ENCODE measurements at places on chromosomes 4 and X. TPM values are rescaled to one million over a fixed set of nuclear protein-coding genes. Genes with fewer than 3 reads are reported as not detected.

DNA sequence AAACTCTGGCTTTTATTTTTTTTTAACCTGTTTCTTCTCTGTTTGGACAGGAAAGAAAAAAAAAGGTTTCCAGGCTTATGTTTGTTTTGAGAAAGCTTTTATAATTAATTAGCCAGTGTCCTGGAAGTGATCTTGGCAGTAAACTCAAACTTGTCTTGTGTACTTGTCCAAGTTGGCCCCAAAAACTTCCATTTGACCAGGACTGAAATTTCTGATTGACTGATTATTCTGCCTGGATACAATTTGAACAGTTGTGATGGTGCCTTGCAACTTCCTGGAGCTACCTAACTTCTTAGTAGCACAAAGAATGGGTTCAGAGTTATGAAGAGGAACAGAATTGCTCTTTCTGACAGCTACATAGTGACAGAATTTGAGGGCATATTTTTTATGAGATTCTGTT is 62.0 kb downstream of the SLC4A4 start:
- no peak for DNase-seq

DNA sequence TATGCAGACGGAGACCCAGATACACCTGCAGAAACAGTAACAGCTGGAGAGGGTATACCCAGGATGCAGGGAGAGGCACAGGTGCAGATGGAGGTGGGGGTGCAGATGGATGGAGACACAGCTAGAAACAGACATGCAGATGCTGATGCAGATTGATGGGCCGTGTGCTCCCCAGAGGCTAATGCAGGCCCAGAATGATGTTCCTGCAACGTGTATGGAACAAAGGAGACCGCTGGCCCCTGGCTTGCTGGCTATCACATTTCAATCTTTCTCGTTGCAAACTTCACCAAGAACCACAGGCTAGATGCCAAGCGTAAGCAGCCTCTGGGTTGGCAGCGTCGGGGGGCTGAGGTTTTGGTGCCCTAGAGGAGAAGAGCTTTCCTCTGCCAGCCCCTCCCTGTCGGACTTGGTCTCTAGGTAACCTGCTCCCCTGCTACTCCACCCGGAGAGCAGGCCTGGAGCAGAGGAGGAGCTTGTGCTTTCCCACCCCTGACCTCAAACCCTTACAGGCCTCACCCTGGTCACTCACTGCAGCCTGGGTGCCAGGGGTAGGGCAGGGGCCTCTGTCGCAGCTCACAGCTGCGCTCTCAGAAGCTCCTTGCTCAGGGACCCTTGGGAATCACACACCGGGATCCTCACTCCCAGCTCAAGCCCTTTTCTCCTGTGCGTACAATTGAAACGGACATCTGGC is 69.0 kb upstream of the PSAPL1 start:
- no peak for DNase-seq

- no peak for DNase-seq
Measured at GRCh38 chr4:6408263-6408662, 64.2 kb downstream of the PPP2R2C start.

CT55 gene
- not detected for total RNA-seq

GRCh38 chr4:44070843-44071242 is 377.8 kb downstream of the KCTD8 start:
- DNase-seq, result no peak

EDA gene
- total RNA-seq, result 4.8 TPM

GRCh38 chrX:77917294-77917933 is 6.9 kb downstream of the ATP7A start:
- DNase-seq, result no peak

DNA sequence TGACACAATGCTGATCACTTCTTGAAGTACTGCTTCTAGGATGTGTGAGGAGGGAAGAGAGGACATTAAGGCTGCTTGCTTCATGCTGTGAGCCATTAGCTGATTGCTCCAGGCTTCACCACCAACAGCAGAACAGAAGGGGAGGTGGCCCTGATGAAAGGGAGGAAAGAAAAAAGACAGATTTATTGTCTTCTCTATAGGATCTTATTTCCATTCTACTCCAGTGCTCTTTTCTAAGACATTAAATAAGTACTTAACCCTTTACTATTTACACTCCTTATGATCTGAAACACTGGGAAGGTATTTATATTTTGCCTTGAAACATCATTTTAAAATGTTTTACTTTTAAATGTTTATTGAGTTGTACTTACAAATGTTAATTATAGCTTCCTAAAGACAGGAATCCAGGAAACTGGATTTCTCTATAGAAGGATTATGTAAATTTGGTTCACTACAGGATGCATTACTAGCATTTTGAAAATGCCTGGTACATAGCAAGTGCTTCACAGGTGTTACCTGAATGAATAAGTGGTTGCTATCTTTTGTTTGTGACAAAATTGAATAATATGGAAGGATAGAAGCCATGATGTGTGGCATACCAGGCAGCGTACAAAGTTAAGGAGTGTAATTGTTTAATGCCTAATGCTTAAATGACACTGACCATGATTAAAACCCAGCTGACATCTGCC is 680.9 kb upstream of the ATOH1 start:
- DNase-seq, result no peak

DNA sequence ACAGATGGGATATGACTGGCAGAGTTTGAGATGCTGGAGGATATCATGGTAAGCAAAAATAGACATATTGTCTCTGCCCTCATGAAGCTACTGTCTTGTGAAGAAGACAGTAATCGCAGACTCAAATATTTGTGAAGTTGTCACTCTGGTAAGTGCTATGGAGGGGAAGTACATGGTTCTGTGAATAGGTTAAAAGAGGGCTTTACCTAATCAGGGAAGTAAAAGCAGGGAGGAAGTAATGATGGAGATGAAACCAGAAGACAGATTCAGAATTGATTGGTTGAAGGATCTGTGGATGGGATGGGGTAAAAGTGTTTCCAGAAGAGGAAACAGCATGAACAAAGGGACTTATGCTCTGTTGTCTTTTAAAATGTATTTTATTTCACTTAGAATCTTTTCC is 19.3 kb upstream of the MAGED1 start:
- no peak for DNase-seq

DNA sequence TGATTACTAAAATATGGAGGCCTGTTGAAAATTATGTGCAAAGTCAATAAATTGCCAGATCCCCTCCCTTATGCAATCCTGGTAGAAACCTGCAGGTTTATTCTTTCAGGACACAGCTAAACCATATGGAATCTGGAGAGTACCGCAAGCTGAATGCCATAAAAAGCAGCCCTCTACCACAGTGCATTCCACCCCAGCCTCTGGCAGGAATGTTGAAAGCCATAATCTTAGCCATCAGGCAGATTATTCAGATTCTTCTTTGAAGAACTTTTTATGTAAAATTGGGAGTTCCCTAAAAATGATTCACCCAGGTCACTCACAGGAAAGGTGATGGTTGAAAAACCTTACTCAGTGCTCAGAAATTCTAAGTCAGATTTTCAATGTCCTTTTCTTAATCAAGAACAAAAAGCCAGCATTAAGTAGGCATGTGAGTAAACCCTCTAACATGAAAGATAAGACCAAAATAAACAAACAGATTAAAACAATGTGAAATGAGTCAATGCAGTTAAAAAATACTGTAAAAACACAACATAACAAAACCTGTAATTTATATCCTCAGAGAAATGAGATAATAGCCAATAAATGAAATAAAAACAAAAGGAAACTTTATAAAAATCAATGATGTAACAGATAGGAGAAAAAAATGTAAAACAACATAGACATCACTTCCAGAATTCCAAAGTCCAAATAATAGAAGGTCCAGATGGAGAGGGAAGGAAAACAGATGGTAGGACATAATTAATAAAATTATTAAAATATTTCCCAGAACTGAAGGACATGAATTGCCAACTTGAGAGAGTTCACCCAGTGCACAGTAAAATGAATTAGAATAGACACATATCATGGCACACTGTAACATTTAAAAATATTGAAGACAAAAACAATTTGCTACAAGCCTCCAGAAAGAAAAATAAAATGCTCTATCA is 226.9 kb downstream of the FSTL5 start:
- no peak for DNase-seq

FHDC1 gene
- total RNA-seq, result 4.7 TPM

- no peak for DNase-seq
Measured at GRCh38 chr4:2141022-2141761, 82.1 kb downstream of the NAT8L start.

GRCh38 chr4:145731028-145731427 is 51.1 kb downstream of the C4orf51 start:
- DNase-seq, result no peak

- no peak for DNase-seq
Measured at GRCh38 chrX:17039826-17040225, 93.4 kb downstream of the REPS2 start.

DNA sequence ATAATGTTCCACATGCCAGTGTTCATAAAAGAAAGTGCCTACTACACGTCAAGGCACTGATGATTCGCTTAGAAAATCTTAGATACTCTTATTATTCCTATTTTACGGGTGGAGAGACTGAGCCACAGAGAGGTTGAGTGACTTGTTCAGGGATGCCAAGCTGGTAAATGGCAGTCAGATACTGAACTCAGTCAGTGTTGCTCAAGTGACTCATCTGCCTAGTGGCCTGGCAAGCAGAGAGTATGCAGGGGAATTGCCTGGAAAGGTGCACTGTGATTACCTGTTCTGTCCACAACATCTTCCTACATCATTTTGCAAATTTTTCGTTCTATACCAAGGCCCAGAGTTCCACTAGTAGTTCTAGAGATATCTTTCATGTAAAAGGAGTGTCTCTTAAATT is 68.4 kb downstream of the RAPGEF2 start:
- no peak for DNase-seq

CLRN2 gene
- not detected for total RNA-seq

DNA sequence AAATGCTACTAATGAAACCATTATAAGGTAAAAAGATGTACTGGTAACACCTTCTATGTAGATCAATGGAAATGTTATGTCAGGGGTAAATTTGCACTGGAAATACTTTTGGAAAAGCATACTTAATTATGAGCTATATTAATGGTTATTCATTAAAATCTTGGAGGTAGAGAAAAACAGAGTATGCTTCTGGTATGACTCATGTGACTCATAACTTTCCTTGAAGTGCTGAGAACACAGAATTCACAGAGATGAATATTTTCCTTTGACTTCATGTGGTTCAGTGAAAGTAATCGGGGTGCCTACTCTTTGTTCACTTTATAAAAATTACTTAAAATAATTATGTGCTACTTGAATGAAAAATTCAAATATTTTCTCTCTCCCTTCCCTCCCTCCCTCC is 254.2 kb downstream of the KCTD8 start:
- DNase-seq, result no peak

- no peak for DNase-seq
Measured at GRCh38 chr4:71663780-71664179, 120.1 kb downstream of the GC start.

GRCh38 chrX:71652405-71652804 is 14.9 kb upstream of the LOC101059915 start:
- DNase-seq, result no peak

DNA sequence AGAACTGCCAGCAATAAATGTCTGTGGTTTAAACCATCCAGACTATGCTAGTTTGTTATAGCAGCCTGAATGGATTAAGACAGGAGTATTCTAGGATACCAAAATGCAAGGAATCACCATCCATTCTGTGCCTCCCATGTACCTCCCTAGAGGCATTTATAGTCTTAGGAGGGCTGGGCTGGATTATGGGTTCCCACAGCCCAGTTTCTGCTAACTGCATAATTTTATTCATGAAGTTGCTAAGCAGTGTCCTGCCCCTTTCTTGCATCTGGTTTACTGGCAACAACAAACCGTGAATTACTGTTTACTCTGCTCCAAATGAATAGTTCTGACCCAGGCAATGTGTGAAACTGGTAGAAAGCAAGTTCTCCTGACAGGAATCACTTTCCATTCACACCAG is 67.1 kb upstream of the PRKX start:
- DNase-seq, result no peak

DNA sequence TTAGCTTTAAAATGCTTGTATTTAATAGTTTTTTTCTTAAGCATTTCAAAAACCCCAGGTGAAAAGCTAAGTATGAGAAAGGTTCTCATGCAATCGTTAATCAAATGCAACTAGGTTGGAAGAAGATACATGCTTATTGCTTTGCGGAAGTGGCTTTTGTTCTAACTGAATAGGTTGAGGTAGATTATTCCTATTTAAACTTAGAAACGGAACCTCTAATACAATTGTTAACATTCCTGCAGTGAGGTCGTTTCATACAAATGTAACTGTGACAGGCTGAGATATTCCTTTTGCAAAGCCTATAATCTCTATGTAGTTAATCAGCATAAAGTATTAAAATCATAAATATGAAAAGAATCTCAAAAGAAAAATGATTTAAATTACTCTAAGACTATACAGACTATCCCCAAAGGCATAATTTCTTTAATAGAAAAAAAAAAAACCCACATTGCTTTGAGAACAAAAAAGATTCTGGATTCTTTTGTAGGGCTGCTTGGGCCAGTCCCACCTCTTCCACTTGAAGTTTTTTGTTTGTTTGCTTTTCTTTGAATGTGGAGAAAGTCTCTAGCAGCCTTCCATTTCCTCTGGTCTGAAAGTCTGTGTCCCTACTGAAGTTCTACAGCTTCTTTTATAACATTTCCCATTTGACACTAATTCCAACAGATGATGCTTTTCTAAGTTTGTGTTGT is 25.6 kb upstream of the SORBS2 start:
- no peak for DNase-seq

PAGE2 gene
- total RNA-seq, result not detected

- DNase-seq, result no peak
Measured at GRCh38 chr4:10704430-10704810, 19.9 kb upstream of the CLNK start.

DNA sequence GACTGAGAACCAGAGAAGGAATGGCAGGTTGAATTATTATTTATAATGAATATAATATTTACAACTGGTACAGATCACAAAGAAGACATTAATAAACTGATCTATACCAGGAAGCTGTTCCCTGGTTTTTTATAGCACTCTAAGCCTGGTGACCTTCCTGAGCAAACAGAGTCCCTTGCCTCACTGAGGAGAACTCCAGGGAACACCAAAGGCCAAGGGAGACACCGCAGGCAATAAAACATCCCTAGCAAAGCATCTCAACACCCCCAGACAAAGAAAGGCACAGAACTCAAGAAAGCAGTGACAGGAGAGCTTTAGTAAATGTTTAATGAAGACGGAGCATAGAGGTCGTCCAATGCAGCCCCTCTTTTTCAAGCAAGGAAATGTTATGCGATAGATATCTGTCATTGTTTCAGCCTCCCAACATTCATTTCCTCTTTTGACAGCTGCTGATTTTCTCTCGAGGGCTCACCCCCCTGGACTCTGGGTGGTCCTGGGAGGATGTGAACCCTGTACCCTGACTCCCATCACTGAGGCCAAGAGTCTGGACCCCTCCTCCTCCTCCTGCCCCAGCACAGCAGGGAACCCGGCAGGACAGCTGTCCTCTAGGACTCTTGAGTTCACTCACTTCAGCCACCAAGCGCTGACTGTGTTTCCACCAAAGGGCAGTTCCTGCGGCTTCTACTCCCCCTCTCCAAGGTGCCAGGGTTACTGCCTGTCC is 342.5 kb upstream of the GATB start:
- no peak for DNase-seq

DNA sequence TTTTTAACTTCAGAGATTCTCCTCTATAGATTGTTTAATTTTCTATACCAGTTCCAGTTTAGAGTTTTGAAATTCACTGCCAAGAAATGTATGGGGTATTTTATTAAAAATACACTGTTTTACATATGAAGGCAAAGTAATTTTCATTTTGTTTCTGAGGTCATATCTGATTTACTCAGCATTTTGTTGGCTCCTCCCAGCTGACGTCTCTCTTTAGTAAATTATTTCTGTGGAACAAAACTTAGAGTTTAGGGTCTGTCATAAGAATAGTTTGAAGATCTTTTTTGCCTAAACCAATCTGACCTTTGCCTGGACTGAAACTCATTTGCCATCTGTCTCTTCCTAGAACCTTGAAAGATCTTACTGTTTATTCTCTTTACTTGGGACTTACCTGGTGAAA is 16.9 kb downstream of the FNIP2 start:
- no peak for DNase-seq

Data from ureter (tissue), 1 donor.